Brain microvascular endothelial cell (primary cell): ENCODE measurements at places on chromosomes 3 and 15.
A peak's percentile ranks its signal among the peaks of the same experiment; 100 is the strongest.

DNA sequence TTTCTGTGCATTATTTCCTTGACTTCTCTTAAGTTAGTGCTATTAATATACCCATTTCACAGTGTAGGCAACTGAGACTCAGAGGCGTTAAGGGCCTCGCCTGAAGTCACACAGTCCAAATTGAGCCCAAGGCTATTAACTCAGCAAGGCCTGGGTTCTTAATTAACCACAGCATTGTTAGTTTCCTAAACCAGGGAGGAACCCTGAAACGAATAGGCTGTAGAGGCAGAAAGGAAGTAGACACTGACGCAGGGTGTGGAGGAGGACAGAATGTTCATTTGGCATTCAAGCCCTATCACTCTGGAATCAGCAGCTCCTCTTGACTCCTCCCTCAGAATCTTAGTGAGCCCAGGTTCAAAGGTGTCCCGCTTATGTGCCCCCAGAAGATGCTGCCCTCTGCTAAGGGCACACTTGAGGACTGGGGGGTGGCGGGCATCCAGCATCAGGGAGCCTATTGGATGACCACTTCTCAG is 13.9 kb downstream of the ARHGEF3 start:
- DNase-seq, result no peak

DNA sequence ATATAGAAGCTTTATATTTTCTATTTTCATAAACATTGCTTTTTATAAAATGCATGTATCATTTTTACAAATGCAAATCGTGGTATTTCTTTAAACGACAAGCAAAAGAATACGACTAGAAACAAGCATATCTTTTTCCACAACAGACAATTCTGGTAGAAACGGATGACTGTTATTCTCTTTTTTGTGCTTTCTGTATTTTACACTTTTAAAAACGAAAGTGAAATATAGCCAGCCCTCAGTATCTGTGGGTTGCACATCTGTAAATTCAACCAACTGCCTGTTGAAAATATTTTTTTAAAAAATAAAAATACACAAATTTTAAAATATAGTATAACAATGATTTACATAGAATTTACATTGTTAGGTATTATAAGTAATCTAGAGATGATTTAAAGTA is 61.3 kb downstream of the PRTG start:
- no peak for DNase-seq

- no peak for DNase-seq
These were observed 283.4 kb upstream of the VEPH1 start for GRCh38 chr3:157786618-157787017.

DNA sequence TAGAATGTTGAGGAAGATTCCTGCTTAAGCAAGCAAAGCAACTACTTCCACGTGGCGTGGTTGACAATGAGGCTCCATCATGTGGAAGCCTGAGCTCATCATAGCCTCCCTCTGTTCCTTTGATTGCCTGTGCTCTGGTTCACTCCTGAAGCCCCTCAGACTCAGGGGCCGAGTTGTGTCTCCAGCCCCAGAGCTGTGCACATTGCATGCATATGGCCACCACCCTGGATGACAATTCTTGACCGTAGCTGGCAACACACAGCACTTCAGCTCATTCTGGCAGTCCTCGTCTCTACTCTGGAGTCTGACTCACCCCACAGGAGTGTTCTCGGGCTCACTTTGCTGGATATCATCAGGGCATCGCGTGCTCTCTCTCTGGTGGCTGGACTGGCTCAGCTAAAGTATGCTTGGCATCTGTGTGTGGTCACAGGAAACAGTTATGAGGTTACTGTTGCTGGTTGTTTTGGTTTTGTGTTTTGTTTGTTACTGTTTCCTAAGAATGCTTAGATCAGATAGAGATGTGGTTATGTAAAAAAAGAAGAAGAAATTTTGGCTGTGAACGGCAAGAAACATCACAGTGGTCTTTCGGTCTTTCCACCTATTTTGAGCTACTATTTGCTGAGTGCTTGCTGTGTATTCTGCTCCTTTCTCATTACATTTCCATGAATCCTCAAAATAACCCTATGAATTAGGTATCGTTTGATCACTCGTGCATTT is 41.6 kb upstream of the MRPS22 start:
- DNase-seq, result peak; percentile 99
